ENCODE measurements at places on chromosomes 6 and 20.

GRCh38 chr6:884570-884969 is 191.6 kb upstream of the EXOC2 start:
- no peaks in the 10 kb centered on the region for H3K27me3 ChIP-seq
- H3K27ac ChIP-seq: no peak overlapping the region
- no peaks in the 10 kb centered on the region for H3K36me3 ChIP-seq
- H3K4me1 ChIP-seq: no peaks in the 10 kb centered on the region

DNA sequence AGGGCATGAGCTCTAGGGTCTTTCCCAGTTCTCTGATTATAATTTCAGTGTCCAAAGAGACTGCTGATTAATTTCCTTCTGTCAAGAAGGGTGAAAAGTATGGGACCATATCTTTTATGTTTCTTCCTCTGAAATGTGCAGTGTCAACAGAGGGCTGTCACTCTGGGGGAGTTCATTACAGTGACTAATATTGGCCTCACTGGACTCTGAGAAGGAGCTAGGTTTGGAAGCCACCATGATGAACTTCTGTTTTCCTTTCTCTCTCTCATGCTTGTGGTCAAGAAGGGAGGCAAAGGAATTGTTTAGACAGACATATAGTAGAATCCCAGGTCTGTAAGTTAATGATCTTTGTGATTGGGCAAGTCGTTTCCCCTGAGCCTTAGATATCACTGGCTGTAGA is 41.8 kb upstream of the BMP6 start:
- H3K27ac ChIP-seq: no peak overlapping the region
- H3K27me3 ChIP-seq: peaks cover 32% of the 10 kb centered on the region
- no peak overlapping the region for H3K4me3 ChIP-seq
- no peaks in the 10 kb centered on the region for H3K36me3 ChIP-seq
- no peak for DNase-seq

GRCh38 chr6:90703336-90703735 is 116.5 kb upstream of the MAP3K7 start:
- no peak for DNase-seq
- H3K27me3 ChIP-seq: no peaks in the 10 kb centered on the region

DNA sequence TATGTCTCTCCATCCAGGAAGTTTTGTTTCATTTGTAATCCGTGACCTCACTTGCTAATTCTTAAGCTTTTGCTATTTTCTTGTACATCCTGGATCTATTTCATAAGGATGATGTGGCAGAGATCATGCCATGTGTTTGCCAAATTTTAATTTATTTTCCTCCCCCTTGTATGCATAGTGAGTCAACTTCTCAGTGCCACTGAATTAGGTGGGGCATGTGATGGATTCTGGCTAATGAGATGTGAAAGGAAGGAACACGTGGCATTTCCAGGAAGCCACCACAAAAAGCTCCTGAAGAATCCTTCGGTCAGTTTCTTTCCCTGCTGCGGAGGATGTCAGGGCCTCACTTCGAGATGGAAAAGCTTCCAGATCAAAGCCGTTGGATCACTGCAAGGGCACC is 86.2 kb upstream of the PRL start:
- no peak for DNase-seq
- no peak overlapping the region for H3K4me3 ChIP-seq
- no peak overlapping the region for H3K27ac ChIP-seq
- H3K4me1 ChIP-seq: no peaks in the 10 kb centered on the region

DNA sequence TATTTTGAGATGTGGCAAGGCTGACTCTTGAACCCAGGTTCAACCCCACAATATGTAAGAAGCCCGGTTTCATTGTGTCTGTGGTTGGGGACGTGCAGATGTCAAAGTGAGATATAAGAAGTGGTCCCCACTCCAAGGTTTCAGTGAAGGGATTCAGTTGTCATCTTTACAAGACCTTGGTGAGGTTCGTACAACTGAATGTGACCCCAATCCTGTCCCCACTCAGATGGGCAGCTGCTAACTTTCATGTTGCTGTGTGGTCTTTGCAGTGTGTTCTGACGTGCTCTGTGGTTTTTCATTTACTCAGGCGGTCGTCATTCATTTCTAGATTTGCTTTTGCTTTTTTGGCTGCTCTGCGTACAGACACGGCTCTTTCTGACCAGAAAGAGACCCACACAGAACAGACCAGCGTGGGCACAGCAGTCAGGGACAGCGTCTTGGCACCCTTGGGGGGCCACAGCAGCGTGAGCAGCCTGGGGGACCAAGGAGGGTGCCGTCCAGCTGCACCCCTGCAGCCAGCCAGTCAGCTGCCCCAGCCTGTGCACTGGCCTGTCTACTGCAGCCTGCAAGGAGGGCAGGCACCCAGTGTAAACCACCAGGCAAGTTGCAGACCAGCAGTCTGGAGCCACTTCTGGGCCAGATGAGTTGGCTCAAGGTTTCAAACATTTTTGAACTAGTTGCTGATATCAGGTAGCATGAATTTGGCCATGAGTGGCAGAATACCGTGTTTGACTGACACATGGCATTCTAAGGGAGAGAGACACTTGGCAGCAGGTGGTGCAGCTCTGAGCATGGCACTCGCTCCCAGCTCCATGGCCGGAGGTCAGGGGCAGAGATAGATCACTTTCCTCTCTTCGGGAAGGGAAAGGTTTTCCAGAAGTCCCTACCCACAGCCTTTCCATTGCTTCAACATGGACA is 49.4 kb upstream of the IRF4 start:
- no peak overlapping the region for H3K27ac ChIP-seq
- no peaks in the 10 kb centered on the region for H3K27me3 ChIP-seq
- H3K4me1 ChIP-seq: no peaks in the 10 kb centered on the region
- DNase-seq: no peak

- no peak for DNase-seq
- no peak overlapping the region for H3K27ac ChIP-seq
- no peak overlapping the region for H3K4me3 ChIP-seq
- peaks cover 56% of the 10 kb centered on the region for H3K36me3 ChIP-seq
- H3K4me1 ChIP-seq: no peaks in the 10 kb centered on the region
Measured at GRCh38 chr6:30922447-30922852, 8.4 kb downstream of the VARS2 start.

- peaks cover 10% of the 10 kb centered on the region for H3K4me1 ChIP-seq
- H3K27me3 ChIP-seq: no peaks in the 10 kb centered on the region
- DNase-seq: no peak
- H3K4me3 ChIP-seq: no peak overlapping the region
- no peaks in the 10 kb centered on the region for H3K36me3 ChIP-seq
- no peak overlapping the region for H3K27ac ChIP-seq
Measured at GRCh38 chr6:13811627-13812358, 2.6 kb downstream of the MCUR1 start.
